ENCODE measurements at places on chromosomes 16 and 17. TPM values are rescaled to one million over a fixed set of nuclear protein-coding genes. Genes with fewer than 3 reads are reported as not detected.

EXOC3L1 gene
- total RNA-seq: not detected

CD68 gene
- total RNA-seq: 6.0 TPM

RTN4RL1 gene
- 0.30 TPM for total RNA-seq

PPL gene
- not detected for total RNA-seq

SPNS2 gene
- total RNA-seq: not detected

COX6A2 gene
- total RNA-seq: not detected

TBC1D3K gene
- not detected for total RNA-seq

OR1A1 gene
- not detected for total RNA-seq

DNA sequence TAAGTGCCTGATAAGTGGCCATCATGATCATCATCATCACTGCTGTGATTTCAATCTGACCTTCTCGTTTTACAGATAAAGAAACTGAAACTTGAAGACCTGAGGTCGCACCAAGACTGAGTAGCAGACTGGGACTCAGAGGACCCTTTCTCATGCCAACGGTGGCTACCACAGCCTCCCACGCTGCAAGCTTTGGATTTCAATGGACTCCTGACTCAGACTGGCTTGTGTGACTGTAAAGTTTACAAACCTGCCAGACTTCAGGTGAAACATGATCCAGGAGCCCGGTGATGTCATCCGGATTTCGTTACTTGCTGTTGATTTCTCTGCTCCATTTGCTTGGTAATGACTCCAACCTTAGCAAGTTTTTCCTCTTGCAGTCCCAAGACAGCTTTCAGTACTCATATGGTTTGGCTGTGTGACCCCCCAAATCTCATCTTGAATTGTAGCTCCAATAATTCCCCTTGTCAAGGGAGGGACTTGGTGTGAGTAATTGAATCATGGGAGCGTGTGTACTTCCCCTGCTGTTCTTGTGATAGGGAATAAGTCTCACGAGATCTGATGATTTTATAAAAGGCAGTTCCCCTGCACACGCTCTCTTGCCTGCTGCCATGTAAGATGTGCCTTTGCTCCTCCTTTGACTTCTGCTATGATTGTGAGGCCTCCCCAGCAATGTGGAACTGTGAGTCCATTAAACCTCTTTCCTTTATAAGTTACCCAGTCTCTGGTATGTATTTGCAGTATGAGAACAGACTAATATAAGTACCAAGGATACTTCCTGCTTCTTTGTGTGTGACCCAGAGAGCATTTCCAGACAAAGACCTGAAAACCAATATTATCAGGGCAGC, 26.7 kb upstream of the IRX6 start:
- peaks cover 23% of the 10 kb centered on the region for H3K4me1 ChIP-seq
- no peak overlapping the region for H3K27ac ChIP-seq
- no peaks in the 10 kb centered on the region for H3K27me3 ChIP-seq
- no peak overlapping the region for H3K4me3 ChIP-seq

DNA sequence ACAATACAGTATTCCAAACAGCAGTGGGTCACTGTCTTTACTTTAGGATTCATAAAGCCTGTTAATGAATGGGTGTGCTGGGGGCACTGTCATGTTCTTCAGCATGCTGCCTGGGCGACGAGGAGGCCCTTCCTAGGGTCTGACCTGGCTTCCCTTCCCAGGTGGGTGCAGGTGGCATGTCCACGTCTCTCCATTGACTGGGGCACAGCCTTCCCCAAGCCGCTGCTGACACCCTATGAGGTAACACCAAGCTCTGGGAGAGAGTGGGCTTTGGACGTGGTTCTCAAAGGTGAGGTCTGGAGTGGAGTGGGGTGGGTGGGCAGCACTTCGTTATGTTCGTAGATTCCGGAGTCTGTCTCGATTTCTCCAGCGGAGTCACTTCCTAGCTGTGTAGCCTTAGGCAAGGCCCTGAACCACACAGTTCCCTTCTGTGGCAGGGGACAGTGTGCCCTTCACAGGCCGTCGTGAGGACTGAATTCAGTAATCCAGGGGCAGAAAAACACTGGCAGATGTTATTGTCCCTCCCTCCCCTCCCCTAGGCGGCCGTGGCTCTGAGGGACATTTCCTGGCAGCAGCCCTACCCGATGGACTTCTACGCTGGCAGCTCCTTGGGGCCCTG, 771 bp upstream of the OVCA2 start:
- H3K4me3 ChIP-seq: peak overlapping the region; percentile 95
- peaks cover 24% of the 10 kb centered on the region for H3K36me3 ChIP-seq
- H3K27ac ChIP-seq: no peak overlapping the region
- H3K4me1 ChIP-seq: peaks cover 39% of the 10 kb centered on the region
- DNase-seq: no peak

DNA sequence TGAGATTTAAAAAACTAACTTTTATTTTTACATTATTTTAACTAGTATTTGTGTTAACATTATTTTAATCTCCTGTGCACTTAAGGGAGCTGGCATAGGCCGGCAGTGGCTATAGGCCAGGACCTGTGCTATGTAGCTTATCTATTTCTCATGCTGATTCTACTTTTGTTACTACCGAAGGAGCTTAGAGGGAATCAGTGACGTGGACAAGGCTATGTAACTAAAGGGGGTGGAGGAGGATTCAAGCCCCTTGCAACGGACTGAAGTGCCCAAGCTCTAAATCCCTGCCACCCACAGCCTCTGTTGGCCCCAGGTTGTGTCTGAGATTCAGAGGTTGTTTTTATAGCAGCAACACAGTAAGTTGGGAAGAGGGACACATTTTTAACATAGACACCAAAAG, 356.4 kb downstream of the WWOX start:
- DNase-seq: no peak
- no peak overlapping the region for H3K4me3 ChIP-seq
- no peaks in the 10 kb centered on the region for H3K4me1 ChIP-seq
- H3K27me3 ChIP-seq: no peaks in the 10 kb centered on the region

DNA sequence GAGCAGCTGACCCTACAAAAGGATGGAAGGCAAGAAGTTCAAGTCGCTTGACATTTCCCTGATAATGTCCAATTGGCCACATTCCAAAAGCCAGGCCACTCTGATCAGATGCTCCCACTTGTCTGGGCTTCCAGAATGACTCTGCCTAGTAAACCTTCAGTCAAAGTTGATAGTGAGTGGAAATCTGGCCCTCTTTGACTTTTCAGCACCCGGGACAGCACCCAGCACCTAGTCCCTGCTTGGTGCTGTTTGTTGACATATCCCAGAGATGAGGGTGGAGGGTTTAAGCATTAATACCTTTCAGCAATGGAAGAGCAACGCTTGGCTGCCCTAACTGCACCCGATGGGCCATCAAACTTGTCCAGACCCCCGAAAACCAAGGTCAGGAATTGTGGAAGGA, 131.3 kb downstream of the AIPL1 start:
- peak; percentile 71 for DNase-seq
- H3K27ac ChIP-seq: no peak overlapping the region
- H3K4me1 ChIP-seq: no peaks in the 10 kb centered on the region
- H3K4me3 ChIP-seq: no peak overlapping the region
- H3K27me3 ChIP-seq: no peaks in the 10 kb centered on the region

GRCh38 chr17:80034791-80035686, 633 bp downstream of the TBC1D16 start:
- H3K4me1 ChIP-seq: peaks cover 10% of the 10 kb centered on the region
- H3K4me3 ChIP-seq: peak overlapping the region; percentile 58
- DNase-seq: peak; percentile 44
- H3K36me3 ChIP-seq: no peaks in the 10 kb centered on the region
- H3K27me3 ChIP-seq: no peaks in the 10 kb centered on the region
- H3K27ac ChIP-seq: no peak overlapping the region

GRCh38 chr17:76909971-76910760, 42.0 kb downstream of the MGAT5B start:
- H3K4me1 ChIP-seq: no peaks in the 10 kb centered on the region
- no peaks in the 10 kb centered on the region for H3K27me3 ChIP-seq
- DNase-seq: peak; percentile 77
- H3K27ac ChIP-seq: no peak overlapping the region
- no peaks in the 10 kb centered on the region for H3K36me3 ChIP-seq

DNA sequence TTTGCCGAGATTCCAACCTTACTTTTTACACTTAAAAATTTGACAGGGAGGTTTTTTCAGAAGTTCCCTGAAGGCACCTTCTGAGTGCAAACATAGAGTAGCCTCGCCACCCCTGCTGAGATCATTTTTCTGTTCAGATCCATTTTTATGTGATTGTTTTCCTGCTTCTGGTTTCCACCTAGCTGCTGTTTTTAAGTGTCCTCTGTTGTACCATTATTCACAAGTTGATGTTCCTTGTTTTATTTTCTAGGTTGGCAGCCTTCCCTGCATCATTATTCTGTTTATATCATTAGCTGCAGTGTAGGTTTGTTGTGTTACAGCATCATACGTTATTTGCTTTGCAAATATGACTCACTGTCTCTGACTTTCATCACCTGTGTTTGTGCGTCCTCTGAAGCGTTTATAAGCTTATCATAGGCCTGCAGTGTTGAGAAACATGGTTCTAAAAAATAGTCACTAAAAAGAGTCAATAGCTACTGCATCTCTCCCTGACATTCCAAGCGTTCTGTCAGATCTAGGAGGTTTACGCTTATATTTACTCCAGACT, 116.9 kb upstream of the CLEC3A start:
- no peaks in the 10 kb centered on the region for H3K36me3 ChIP-seq
- no peak for DNase-seq
- H3K27me3 ChIP-seq: no peaks in the 10 kb centered on the region
- H3K27ac ChIP-seq: no peak overlapping the region
- H3K4me1 ChIP-seq: no peaks in the 10 kb centered on the region
- H3K4me3 ChIP-seq: no peak overlapping the region

DNA sequence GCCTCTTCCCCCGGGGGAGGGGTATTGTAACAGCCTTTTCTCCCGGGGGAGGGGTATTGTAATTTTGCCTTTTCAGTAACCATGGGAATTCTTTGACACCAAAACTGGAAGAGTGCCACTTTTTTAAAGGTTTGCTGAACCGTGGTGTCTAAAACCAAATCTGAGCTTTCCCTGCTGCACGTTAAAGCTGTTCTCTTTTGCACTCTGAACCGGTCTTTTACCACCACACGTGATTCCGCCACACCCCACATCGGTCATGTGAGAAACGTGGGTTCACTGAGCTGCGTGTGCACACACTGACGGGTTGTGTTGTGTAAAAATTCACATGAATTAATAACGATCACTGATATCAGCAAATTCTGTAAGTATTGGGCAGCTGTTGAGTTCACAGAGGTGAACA, 9.2 kb upstream of the ACSF3 start:
- no peaks in the 10 kb centered on the region for H3K36me3 ChIP-seq
- H3K4me1 ChIP-seq: no peaks in the 10 kb centered on the region
- no peak overlapping the region for H3K27ac ChIP-seq
- no peak overlapping the region for H3K4me3 ChIP-seq
- H3K27me3 ChIP-seq: no peaks in the 10 kb centered on the region
- DNase-seq: no peak

DNA sequence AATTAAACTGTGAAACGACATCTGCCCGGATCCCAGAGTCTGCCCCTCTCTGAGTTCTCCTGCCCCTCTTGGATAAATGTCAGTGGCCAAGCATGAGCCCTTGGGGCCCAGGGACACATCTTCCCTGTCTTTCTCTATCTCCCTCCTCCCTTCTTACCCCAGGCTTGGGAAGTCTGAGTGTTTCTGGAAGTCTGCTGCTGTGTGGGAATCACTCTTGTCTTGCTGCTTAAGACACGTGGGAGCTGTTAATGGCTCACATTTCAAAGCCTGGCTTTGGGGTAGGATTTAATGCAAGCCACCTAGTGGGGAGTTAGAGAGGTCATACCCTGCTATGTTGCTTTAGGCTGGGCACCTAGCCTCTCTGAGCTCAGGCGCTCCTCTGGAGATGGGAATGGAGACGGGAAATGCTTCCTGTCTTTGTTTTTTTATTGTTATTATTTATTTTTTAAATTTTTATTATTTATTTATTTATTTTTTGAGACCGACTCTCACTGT, 218.5 kb upstream of the CIBAR2 start:
- H3K4me3 ChIP-seq: no peak overlapping the region
- H3K36me3 ChIP-seq: no peaks in the 10 kb centered on the region
- peaks cover 7% of the 10 kb centered on the region for H3K4me1 ChIP-seq
- peak; percentile 78 for DNase-seq

DNA sequence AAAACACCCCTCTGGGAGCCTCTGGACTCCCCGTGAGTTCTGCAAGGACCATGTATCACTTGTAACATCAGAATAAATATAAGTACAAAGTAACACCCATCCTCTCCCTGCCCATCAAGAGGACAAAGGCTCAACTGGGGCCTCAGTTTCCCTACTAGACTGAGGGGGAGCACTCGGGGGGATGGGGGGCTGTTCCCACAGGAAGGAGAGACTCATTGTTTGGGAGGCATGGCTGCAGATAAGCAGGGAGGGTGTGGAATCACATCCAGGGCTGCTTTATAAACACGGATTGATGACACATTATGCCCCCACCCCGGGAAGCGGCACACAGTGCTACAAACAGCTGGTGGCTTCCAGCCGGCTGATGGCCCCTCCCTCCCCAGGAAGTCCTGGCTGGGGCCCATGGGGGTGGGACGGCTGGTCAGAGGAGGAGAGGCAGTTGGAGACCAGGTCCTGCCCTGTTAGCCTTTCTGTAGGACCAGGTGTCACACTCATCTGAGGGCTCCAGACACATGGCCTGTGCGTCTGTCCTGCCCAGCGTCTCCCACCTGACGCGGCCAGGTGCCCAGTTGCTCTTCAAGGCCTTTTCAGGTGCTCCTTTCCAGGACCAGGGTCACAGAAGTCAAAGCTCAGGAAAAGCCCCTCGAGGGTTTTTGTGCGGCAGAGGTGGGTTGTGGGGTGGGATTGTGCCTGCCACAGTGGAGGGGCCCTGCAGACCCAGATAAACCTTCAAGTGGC, 1.3 kb upstream of the MPG start:
- H3K4me1 ChIP-seq: peaks cover 27% of the 10 kb centered on the region
- H3K36me3 ChIP-seq: no peaks in the 10 kb centered on the region
- peak overlapping the region; percentile 72 for H3K4me3 ChIP-seq
- no peaks in the 10 kb centered on the region for H3K27me3 ChIP-seq
- DNase-seq: no peak

- no peaks in the 10 kb centered on the region for H3K27me3 ChIP-seq
- no peak overlapping the region for H3K27ac ChIP-seq
- DNase-seq: no peak
- H3K4me1 ChIP-seq: no peaks in the 10 kb centered on the region
- no peaks in the 10 kb centered on the region for H3K36me3 ChIP-seq
These were observed 169.5 kb downstream of the C16orf78 start for GRCh38 chr16:49542946-49543630.

DNA sequence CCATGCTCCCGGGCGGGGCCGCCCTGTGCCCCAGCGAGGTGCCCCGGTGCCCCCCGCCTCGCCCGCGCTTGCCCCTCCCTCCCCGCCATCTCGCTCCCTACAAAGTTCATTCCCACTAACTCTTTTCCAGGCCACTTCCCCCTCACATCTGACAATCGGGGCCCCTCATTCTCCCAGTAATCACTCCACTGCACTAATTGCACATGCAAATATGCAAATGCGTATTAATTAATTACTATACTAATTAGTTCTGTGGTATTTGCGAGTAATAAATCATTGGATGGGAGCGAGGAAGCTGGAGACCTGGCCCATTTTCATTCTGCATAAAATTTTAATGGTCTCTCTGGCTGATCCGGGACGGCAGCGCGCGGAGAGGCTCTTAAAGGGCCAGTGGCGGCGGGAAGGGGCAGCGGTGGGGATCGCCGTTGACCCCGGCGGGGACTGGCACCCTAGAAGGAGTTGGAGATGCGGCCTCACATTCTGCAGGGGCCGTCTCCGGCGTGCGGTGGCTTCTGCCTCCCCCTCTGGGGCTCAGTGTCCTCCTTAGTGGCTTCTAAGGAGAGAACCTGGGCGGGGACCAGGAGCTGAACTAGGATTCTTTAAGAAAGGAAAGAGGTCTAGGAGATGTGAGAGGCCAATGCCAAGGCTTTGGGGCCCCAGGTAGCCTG, 8.4 kb upstream of the PPP1R1B start:
- H3K27me3 ChIP-seq: 0 out of 2 replicates have a peak, but pooled peaks cover 4% of the 10 kb centered on the region
- no peak overlapping the region for H3K27ac ChIP-seq
- peaks cover 42% of the 10 kb centered on the region for H3K4me1 ChIP-seq
- H3K4me3 ChIP-seq: peak overlapping the region; percentile 73
- peak; percentile 79 for DNase-seq
